Pons (tissue), 1 donor: ENCODE measurements at places on chromosomes 5 and 9.

- DNase-seq, result no peak
These were observed 41.3 kb upstream of the PHYKPL start for GRCh38 chr5:178273665-178274541.

DNA sequence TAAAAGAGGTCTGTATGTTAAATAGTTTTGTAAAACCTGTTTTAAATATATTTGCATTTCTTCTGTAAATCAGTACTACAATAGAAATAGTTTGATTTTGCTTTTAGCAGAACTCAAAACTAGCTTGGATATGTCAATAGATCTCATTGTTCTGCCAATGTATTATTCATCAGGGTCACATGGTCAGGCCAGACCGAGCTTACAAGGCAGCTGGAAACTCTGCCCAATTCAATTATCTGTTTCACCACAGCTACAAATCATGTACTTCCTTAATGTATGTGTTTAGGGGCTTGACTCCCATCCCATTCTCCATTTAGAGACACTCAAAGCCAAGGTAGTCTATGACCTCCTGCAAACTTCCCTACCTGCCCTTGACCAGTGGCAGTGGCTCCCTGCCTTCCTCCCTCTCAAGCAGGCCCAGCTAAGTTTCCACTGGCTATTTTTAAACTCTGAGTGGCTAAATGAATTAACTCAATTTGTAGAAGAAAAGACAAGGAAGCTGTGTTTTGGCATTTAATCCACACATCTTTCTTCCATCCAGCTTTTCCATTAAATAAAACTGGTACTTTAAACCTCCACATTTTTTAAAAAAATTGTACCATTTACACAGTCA, 46.4 kb upstream of the SELENOP start:
- DNase-seq, result peak; percentile 98

DNA sequence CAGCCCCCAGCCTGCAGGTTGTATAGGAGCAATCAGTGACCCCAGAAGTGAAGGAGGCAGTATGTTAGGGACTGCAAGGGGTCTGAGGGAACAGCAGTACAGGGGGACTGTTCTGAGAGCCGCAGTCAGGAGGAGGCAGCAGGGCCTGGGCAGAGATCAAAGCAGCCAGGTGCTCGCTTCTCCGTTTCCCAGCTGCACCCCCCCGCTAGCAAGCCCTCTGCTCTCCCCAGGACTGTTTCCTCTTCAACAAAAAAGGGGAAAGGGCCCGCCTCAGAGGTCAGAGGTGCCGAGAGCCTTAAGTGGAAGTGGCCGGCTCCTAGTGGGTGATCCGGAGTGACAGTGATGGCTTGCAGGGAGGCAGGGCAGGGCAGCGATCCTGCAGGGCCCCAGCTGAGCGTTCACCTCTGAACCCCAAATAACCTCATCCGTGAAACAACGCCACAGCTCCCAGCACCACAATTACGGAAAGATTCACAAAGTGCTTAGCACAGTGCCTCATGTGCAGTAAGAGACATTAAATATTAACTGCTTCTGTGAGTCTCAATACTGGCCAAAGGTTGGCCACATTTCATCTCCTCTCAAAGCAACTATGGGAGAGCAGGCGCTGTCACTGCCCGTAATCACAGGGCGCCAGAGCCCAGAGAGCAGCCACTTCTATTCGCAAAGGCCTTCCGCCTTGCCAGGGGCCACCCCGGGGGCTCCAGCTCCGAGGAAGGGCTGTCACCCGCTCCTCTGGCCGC, 8.0 kb downstream of the CLPTM1L start:
- no peak for DNase-seq

DNA sequence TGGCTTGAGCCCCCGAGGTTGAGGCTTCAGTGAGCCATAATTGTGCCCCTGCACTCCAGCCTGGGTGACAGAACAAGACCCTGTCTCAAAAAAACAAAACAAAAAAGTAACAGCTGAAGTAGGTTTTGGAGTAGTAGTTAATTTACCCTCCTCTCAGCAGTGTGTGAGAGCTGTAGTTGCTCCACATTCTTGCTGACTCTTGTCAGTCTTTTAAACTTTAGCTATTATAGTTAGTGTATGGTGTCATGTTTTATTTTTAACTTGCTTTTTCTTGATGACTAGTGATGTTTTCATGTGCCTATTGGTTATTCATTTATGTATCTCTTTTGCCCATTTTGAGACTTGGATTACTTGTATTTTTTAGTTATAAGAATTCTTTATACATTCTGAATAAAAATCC, 52.9 kb upstream of the DHFR start:
- DNase-seq, result no peak

DNA sequence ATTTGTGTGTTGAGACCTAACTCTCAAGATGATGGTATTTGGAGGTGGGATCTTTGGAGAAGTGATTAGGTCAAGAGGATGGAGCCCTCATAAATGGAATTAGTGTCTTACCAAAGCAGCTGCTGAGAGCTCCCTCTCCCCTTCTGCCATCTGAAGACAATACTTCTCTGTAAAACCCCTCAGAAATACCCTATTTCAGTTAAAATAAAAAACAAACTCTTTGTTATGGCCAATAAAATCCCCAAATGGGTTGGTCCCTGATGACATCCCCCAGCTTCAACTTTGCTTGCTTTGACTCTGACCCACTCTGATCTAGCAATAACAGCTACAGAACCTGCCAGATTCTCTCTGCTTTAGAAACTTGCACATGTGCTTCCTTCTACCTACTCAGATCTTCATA, 100.9 kb downstream of the SNCAIP start:
- DNase-seq, result no peak

DNA sequence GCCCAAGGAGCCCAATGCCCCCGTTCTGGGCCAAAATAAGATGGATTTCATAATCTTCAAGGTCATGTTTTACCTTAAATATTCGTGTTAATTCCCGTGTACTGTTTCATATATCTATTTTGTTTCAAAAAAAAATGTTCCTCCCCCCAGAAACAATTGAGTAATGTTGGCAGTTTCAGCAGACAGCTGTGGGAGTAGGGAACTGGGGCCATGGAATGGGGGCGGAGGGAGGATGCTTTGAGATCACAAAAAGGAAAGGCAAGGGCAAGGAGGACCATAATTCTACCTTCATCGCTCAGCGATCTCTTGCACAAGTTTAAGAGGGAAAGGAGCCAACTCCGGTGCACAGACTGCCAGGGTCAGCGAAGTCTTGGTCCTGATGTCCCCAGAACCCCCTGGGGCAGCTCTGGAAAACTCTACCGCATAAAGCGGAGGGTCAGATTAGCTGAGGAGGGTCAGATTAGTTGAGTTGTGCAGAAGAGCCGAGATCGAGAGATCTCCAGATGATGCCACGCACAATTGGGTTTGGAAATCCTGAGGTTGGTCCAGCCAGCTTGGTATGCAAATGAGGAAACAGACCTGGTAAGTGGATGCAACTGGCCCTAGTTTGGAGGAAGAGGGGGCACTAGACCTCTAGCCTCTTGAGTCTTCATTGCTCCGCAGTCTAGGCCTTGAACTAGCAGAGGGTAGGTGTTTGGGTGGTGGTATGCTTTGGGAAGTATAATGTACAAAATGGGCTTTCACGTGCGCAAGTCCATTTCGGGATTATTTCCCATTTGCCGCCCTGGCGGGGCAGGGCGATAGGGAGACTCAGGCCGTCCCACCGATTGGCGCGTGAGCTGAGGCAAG, 24.0 kb downstream of the CDKN2A start:
- DNase-seq, result no peak

- DNase-seq, result no peak
These were observed 23.7 kb downstream of the NKX2-5 start for GRCh38 chr5:173211284-173211683.

DNA sequence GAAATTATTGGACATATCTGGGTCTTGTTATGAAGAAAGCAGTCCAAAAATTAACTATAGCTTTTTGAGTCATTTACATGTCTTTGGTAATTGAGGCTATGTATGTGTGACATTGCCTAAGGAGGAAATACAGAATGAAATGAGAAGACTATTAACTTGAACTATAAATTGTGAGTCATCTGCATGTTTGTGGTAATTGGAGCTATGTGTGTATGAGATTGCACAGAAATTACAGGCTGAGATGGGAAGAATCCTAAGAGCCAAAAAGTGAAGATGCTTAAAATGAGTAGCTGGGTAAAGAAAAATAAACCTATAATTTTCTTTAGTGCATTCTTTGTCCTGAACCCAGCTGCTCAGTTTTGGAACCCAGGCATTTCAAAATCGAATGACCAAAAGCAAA, 747.6 kb upstream of the EDIL3 start:
- no peak for DNase-seq

- no peak for DNase-seq
These were observed 53.3 kb upstream of the SLIT3 start for GRCh38 chr5:169354263-169354662.

GRCh38 chr5:167993771-167994170, 297.7 kb upstream of the WWC1 start:
- DNase-seq, result no peak

DNA sequence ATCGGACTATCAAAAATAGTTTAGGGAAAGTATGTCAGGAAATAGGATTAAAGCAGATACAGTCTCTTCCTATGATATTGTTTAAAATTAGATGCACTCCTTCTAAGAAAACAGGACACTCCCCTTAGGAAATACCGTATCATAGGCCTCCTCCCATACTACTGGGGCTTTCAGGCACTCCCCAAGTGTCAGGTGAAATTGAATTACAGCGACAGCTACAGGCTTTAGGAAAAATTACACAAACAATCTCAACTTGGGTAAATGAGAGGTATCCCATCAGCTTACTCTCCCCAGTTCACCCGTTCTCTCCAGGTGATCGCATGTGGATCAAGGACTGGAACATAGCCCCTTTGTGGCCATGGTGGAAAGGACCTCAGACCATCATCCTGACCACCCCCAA, 110.4 kb upstream of the EPB41L4A start:
- peak; percentile 43 for DNase-seq

DNA sequence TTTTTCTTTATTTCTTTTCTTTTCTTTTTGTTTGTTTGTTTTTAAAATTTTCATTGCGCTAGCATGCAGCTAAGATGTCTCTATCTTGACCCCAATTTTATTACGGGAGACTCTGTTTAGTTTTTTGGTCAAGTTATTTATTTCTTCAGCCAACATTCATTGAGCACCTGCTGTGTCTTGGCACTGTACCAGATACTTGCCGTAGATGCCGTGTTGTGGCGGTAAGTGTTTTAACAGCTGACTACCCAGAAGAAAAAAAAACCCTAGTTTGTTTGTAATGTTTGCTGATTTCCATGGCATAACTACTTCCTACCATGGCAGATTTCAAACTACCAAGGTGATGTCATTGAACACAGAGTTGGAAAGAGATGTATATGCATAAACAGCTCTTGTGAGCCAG, 65.0 kb downstream of the UGCG start:
- DNase-seq, result no peak

GRCh38 chr5:56176871-56177533, 56.1 kb downstream of the ANKRD55 start:
- no peak for DNase-seq

DNA sequence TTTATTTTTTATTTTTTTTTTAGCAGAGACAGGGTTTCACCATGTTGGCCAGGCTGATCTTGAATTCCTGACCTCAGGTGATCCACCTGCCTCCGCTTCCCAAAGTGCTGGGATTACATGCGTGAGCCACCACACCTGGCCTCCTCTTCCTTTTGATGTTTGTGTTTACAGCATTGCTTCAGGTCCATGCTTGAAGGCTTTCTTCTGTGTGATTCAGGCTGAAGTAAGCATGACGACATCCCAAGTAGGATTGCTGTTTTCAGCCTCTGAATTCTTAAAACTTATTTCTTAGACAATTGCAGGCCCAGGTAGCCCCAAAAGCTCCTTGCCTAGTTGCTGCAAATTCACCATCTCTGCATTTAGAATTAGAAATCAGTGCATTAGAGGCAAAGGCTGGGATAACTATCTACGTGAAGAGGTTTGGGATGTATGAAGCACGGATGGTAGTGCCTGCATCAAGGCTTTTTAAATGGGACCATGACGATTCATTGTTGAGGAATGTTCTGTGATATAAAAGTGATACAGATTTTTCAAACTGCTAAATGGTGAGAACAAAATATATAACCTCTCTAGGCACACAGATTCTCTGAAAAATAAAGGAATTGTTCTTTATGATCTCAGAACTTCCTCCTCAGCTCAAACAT, 3.0 kb upstream of the ETF1 start:
- no peak for DNase-seq

GRCh38 chr9:27487927-27488326, 36.2 kb upstream of the IFNK start:
- no peak for DNase-seq

DNA sequence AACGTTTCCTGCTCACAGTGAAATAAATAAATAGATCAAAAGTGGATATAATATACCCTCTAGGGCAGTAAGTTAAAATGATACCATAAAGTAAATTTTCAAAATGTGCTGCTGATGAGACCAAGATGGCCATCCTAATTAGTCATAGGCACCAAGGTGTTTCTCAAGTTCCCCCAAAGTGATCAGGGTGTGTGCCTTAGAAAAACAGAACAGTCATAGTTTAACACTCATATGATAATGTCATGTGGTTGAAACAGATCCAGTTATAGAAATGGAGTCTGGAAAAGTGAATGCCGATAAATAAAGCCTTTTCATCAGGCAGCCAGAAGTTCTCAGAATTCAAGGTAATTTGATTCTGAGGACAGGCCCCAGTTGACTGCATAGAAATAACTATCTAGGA, 161.5 kb upstream of the CDKN2B start:
- no peak for DNase-seq

GRCh38 chr9:101561740-101562139, 28.1 kb downstream of the RNF20 start:
- DNase-seq, result no peak

DNA sequence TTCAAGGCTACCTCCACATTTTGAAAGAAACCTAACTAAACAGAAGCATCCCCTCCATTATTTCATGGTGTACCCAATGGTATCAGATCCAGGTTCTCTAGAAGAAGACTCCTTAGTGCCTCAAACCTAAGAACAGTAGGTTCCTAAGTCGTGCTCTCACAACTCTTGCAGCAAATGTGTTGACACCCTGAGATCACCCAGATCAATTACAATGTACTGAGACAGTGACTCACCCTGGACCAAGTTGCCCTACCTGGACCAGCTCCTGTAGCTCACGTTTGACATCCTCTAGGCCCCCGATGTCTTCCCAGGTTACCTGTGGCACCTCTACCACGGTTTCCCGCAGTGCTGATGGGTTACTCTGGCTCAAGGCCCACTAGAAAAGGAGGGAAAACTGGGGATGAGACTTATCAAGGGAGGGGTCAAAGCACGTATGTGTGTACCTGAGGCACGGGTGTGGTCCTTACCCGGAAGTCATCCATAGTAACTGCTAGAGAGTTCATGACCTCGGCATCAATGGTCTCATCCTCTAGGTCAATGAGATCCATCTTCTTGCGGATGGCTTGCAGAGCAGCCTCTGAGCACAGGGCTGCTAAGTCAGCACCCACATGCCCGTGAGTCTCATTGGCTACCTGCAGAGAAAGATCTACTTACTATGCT, 11.7 kb downstream of the VCP start:
- DNase-seq, result no peak
